ENCODE measurements at places on chromosomes 12 and 14. TPM values are rescaled to one million over a fixed set of nuclear protein-coding genes. Genes with fewer than 3 reads are reported as not detected.

- DNase-seq = no peak
Observed at GRCh38 chr14:71399057-71399487, 491.8 kb downstream of the PCNX1 start.

Gene HOXC10
- 53.8 TPM for polyA plus RNA-seq

DNA sequence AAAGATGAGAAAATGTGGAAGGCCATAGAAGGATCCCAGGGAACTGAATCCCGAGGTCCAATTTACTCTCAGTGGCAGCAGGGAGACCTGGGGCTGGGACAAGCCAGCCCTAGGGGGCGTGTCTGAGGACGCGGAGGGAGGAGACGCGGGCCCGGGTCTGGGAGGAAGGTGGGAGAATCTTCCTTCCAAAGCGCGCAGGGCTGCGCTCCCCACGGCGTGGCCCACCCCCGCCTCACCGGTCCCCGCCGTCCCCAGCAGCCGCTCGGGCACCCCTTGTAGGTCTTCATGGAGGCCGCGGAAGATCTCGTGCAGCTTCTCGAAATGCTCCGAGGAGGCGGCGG is 323 bp downstream of the VTI1B start:
- DNase-seq = peak; percentile 77

DNA sequence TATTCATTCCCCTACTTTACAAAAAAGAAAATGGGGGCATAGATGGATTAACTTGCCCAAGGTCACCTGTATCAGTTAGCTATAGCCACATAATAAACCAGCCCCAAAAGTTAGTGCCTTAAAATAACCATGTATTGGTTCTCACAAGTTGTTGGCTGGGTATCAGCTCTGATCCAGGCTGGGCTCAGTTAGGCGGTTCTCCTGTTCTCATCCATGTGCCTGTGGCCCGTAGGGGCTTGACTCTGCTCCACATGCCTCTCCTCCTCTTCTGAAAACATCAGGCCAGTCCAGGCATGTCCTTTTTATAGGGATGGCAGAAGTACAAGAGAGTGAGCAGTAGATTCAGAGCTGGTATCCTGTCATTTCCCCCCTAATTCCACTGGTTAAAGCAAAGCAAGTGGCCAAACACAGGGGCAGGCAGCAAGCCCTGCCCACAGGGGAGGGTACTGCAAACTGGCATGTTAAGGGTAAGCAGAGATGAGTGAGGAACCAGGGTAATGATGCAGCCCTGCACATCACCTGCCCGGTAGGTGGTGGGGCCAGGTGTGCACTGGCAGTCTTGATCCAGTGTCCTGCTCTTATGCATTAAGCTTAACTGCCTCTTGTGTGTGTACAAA is 47.9 kb upstream of the TUNAR start:
- DNase-seq = no peak

Gene FGF23
- polyA plus RNA-seq = 0.08 TPM

Gene TMEM132D
- 1.6 TPM for polyA plus RNA-seq

Gene FAM90A1
- polyA plus RNA-seq = 2.7 TPM

- no peak for DNase-seq
Observed at GRCh38 chr12:54220567-54220966, 31.8 kb upstream of the SMUG1 start.

- no peak for DNase-seq
Observed at GRCh38 chr14:34507459-34507858, 32.0 kb downstream of the EAPP start.

GRCh38 chr12:30624009-30624408 is 71.7 kb downstream of the IPO8 start:
- DNase-seq = no peak

Gene SLC2A14
- polyA plus RNA-seq = 0.25 TPM

Gene KRT6C
- not detected for polyA plus RNA-seq

Gene TRHDE
- polyA plus RNA-seq = 25.8 TPM

DNA sequence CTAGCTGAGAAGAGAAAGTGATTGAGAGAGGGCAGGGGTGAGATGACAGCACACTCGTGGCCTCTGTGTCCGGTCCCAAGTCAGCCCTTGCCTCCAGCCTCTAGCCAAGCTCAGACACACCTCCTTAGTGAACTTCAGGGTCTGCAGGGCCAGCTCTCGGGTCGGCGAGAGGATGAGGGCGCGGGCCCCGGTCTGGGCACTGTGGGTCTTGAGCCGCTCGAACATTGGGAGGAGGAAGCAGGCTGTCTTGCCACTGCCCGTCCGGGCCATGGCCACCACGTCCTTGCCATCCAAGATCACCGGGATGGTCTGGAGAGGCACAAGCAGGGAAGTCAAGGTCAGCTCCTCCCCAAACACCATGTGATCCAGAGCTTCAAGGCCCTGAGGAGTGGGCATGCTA is 6.3 kb downstream of the DDX54 start:
- DNase-seq = no peak

DNA sequence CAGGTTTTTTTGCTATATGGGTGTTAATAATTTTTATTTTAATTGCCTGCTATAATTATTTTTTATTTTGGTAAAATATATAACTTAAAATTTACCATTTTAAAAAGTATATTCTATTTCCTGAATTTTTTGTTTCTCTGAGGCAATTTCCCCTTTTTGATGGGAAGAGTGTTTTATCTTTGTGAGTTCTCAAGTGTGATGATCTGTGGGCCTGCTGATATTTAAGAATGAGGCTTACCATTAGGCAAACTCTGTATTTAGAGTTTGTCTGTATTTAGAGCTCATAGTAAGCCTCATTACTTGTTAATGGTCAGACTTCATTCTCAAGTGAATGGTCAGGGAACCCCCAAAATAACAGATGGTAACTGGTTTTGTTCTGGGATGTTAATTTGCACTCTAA is 48.0 kb downstream of the WNK1 start:
- no peak for DNase-seq

GRCh38 chr12:14577344-14577743 is 9.7 kb upstream of the PLBD1 start:
- DNase-seq = no peak

DNA sequence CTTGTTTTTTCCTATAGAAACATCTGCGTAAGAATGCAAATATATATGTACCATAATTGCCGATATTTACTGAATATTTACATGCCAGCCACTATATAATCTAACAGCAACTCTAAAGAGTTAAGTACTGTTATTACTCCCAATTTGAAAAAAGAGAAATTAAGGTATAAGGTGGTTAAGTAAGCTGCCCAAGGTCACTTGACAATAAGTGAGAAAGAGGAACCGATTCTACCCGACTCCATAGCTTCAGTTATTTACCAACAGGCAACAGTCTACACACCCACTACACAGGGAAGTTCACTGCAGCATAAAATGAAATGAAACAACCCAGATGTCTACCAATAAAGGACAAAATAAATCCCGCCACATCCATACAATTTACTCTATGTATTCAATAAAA is 1.1 kb downstream of the MIS18BP1 start:
- DNase-seq = peak; percentile 26

Gene TPPP2
- 4.0 TPM for polyA plus RNA-seq

- DNase-seq = no peak
Observed at GRCh38 chr14:104215706-104216334, 77.4 kb downstream of the KIF26A start.

DNA sequence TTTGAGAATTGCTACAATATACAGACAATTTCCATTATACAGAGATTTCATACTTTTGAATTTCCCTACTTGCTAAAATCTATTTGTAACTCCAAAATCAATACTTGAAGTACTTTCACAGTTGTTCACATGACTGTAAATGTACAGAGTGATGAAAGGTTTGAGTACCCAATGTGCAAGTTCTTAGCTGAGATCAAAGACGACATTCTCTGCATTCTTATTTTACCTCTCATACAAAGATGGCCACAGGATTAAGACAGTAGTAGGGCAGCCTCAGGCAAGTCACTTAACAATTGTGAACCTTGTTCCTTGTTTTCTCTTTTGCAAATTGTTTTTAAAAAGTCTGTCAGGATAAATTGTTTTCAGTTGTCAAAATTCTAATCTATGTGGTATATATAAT is 255.9 kb upstream of the KITLG start:
- DNase-seq = no peak

Gene CCNB1IP1
- 105 TPM for polyA plus RNA-seq

- DNase-seq = peak; percentile 52
Observed at GRCh38 chr14:34699873-34700621, 14.3 kb downstream of the CFL2 start.

DNA sequence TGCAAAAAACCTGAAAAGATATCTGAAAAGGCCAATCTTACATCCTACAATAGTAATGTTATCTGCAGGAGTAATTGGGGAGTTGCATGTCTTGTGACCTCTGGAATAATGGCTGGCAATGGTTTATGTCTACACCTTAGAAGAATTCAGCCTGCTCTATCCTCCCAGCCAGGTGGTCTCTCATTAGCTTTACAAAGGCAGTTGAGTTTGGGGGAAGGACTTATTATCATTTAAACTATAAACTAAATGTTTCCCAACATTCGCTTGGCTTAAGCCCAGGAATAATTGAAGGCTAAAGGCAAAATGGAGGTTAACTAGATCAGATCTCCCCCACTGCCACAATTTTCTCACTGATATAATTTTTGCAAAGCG is 158.4 kb upstream of the SFSWAP start:
- no peak for DNase-seq

Gene MON2
- polyA plus RNA-seq = 72.4 TPM

DNA sequence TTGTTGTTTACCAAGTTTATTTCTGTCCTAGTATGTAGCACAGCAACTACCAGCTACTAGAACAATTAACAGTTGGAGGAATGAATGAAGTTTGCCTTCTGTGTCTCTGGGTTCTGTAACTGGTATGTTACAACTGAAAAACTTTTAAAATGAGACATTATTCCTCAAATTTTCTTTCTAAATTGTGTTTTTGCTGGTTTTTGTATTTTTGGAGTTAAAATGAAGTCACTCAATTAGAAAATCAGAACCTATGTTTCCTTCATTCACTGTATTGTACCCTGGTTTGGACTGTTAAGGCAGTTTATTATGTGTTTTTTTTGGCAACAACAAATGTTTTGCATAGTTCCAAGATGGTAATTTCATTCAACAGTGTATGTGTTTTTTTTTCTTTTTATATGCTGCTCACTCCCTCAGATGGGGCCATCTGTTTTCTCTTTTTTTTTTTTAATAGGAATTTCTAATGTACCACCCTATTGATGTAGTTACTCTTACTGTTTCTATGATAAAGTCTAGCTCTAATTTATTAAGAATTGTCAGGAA is 30.2 kb upstream of the EVL start:
- no peak for DNase-seq

Gene DIO2
- polyA plus RNA-seq = 0.52 TPM

- no peak for DNase-seq
Observed at GRCh38 chr12:65200007-65200665, 30.8 kb downstream of the LEMD3 start.

GRCh38 chr12:78871566-78871965 is 7.0 kb downstream of the SYT1 start:
- DNase-seq = no peak

GRCh38 chr12:74488134-74488533 is 49.5 kb upstream of the ATXN7L3B start:
- no peak for DNase-seq

Gene MYF6
- polyA plus RNA-seq = not detected

Gene PRH2
- polyA plus RNA-seq = 0.37 TPM

Gene GLT8D2
- 10.7 TPM for polyA plus RNA-seq

DNA sequence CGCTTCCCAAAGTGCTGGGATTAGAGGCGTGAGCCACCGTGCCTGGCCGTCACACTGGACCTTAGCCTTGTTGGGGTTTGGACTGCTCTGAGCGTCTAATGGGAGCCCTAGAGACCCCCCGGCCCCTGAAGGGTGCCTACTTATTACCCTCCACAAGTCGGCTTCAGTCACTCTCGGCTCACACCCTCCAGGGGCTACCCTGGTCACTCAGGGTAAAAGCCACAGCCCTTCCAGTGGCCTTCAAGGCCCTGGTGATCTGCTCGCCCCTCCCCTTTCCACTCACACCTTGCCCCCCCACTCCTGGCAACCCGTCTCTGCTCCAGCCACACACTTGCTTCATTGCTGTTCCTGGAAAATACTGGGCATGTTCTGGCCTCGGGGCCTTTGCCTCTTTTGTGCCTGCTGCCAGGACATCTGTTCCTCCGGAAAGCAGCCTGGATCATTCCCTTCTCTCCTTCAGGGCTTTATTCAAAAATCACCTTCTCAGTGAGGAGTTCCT is 3.6 kb upstream of the MORN3 start:
- DNase-seq = no peak

Gene MBIP
- polyA plus RNA-seq = 55.2 TPM

- no peak for DNase-seq
Observed at GRCh38 chr14:73492043-73492552, 1.4 kb downstream of the RIOX1 start.

DNA sequence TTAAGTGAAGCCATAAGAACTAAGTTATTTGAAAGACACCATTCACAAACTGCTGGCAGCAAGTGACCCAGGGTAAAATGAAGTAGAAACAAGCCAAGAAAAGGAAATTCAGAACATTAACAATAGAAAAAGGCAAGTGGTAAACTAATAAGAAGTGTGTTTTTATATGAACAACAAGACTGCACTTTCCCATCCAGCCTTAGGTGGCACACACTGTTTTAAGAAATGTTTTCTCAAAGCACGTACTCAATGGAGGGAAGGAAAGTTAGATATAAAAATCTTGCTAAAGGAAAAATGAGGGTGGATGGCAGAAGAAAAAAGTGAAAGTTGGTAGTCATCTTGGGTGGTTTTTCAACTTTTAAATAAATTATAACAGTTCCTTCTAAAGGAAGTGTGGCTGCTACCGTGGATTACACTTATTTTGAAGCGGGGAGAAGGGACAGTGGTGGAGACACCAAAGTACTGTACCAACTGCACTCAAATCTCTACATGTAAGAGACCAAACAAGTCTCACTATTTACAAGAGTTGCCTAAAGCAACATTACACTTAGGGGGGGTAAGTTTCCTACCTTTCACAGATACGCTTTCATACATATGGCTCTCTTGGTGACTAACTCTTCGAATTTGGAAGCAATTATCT is 58.8 kb downstream of the SEL1L start:
- DNase-seq = no peak

GRCh38 chr12:52506858-52507715 is 13.1 kb downstream of the KRT5 start:
- peak; percentile 20 for DNase-seq

DNA sequence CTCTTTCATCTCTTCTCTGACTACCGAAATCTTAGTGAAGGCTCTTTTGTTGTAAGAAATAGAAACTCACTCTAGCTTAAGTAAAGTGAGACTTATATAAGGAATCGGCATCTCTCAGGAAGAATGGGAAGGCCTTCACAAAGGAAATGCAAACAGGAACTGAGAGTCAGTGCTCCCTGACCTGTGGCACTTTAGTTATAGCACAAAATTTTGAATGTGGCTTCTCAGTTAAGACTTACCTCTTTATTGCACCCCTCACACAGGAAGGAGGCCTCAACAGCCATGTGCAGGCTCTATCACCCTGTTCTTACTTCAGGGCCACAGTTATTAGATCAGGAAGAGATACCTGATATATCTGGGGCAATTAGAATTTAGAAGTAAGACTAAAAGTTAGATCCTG is 224.7 kb upstream of the EGLN3 start:
- no peak for DNase-seq

Gene KSR2
- 0.80 TPM for polyA plus RNA-seq

Gene BEST3
- 0.55 TPM for polyA plus RNA-seq

GRCh38 chr12:88472248-88472647 is 108.0 kb downstream of the KITLG start:
- DNase-seq = no peak

Gene RNU4-1
- not detected for polyA plus RNA-seq

All from renal pelvis (tissue), 12 donors.